ENCODE measurements at places on chromosomes 7 and 10.

GRCh38 chr10:48224979-48225560, 49.4 kb downstream of the FRMPD2 start:
- no peak for DNase-seq

DNA sequence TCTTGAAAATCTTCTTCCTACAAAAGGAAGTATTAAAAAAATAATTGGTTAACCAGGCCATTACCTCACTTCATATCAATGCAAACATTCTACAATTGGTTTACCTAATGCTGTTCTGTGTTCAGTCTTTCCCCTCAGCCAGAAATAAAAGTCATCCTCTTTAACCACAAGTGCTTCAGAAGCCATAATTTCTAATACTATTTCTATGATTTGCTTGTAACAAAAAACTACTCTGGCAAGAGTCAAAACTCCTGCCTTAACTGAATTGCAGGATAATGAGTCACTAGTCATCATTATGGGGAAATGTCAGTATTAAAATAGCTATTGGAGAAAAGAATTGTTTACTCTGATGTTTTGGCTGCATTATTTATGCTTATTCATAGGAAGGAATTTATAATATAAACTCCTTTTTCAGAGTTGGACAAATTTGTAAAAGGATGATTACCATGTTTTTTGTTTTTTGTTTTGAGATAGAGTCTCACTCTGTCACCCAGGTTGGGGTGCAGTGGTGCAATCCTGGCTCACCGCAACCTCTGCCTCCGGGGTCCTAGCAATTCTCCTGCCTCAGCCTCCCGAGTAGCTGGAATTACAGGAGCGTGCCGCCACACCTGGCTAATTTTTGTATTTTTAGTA, 55.5 kb upstream of the ODAD2 start:
- DNase-seq: no peak

GRCh38 chr10:133292919-133293809, 15.5 kb downstream of the TUBGCP2 start:
- no peak for DNase-seq

DNA sequence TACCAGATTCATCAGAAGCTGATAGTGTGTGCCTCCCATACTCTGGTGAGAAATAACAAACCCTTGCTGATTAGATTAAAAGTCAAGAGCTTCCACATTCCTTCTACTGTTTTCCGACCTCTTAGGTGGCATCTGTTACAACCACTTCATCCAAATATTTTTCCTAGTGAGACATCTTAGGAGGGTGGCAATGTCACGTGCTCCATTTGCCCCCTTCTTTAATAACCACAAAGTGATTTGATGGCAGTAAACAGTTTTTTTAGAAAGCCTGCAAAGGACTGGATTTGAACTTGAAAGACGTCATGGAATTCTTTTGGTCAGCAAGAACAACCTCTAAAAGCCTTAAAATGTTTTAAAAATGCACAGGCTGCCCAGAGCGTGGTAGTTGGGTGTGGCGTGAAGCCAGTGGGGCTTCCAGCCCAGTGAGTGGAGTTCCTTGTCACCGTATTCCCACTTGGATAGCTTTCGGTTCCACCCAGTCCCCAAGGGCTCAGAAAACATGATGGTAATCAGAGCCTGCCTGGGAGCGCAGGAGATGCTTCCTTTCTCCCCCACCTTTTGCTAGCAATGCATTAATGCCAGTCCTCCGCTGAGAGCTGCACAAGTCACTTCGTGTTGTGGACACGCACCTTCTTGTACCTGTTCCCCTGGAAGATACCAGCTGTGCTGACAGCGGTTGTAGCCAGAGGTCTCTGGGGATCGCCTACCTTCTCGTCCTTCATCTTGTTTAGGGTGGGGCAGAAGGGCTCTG, 256.4 kb downstream of the KIAA1217 start:
- peak; percentile 15 for DNase-seq

GRCh38 chr10:48623607-48624132, 18.8 kb upstream of the ARHGAP22 start:
- no peak for DNase-seq

GRCh38 chr10:112783351-112784021, 166.6 kb upstream of the TCF7L2 start:
- DNase-seq: no peak

GRCh38 chr10:133461027-133461426, 7.3 kb downstream of the SCART1 start:
- no peak for DNase-seq

- DNase-seq: no peak
Measured at GRCh38 chr7:155188821-155189581, 108.7 kb upstream of the INSIG1 start.

GRCh38 chr10:34480345-34480744, 334.8 kb downstream of the PARD3 start:
- no peak for DNase-seq

- no peak for DNase-seq
Measured at GRCh38 chr7:108310351-108310750, 145.9 kb downstream of the NRCAM start.

DNA sequence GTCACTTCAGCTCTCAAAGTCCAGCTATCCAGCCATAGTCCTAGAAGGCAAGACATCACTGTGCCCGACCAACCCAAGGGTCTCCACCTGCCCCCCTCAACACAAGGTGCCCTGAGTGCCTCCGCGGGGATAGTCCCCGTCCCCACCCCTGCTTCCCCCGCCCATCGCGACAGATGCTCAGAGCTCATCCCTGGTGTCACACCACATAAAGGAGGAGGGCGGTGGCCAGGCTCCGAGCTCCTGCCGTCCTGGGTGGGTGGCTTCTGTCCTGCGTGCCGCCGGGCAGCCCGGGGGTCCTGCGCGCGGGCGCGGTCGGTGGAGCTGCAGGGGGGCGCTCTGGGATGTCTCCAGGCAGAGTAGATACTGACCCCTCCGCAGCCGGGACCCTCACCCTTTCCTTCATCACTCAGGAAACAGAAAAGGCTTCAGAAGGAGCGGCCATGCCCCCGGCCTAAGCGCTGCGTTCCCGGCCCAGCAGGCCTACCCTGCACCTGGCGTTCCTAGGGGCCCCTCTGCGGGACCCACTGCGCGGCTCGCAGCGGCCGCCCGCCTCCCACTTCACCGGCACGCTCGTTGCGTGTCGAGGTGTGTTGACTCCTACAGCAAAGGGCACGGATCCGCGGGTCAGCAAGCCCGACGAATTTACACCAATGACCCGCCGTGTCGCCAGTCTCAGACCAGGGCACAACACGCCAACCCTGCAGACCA, 53.4 kb downstream of the ALOX5 start:
- DNase-seq: no peak

DNA sequence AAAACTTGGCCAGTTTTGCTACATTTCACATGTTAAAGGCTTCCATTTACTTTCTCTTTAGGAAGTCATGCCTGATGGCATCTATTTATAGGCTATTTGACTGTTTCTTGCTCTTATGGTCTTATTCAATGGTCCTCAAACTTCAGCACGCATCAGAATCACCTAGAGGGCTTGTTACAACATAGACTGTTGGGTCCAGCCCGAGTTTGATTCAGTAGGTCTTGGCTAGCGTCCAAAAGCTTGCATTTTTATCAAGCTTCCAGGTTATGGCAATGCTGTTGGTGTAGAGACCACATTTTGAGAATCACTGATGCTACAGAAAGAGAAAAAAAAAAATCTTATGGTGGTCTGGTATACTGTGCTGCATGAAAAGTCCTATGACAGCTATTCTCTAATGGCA, 51.9 kb downstream of the MTPN start:
- DNase-seq: no peak

- DNase-seq: no peak
Measured at GRCh38 chr10:29078919-29079318, 210.0 kb upstream of the LYZL1 start.

GRCh38 chr7:105164751-105165150, 150.7 kb downstream of the KMT2E start:
- no peak for DNase-seq

DNA sequence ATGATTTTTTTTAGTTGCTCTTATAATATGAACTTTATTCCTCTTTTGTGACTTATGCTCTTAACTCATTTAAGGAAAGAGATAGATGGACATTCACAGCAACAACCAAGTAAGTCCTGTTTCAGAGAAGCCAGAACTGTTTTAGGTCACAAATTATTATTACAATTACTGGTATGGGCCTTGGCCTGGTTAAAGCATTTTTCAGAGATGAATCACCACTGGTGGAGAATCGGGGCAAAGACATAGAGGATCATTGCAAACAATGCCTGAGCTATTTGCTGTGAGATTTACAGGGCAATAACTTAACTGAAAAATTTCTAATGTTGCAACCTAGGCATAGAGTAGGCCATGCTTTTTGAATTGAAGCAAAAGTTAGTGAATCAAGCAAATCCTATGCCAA, 138.0 kb upstream of the YAE1 start:
- DNase-seq: no peak

- no peak for DNase-seq
Measured at GRCh38 chr10:126165874-126166273, 222.4 kb downstream of the ADAM12 start.

All from NCI-H2029 treated with DMSO at 0.1 percent for 48 hours (cell line).